ENCODE measurements at places on chromosomes 4 and X.

GRCh38 chrX:129800186-129800585 lies 20.4 kb downstream of the SASH3 start:
- DNase-seq = no peak

GRCh38 chrX:129638917-129639316 lies 15.8 kb downstream of the APLN start:
- DNase-seq = no peak

- DNase-seq = no peak
These were observed 325.4 kb downstream of the PCDH10 start for GRCh38 chr4:133474501-133474900.

DNA sequence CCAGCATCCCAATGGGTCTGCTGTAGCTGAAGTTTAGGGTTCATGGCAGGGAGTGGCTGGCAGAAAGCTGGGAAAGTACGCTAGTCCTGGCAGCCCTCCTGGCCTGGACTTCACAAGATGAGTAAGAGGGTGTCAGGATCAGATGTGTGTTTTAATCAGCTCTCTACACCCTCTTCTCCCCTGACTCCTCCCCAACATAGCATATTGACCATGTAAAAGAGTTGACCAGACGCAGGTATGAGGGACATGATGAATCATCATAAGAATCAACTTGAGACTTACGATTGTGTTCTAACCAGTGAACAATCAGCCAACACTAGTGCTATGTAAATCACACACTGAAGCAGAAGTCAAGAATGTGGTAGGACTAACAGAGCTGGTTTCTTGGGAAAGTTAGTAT lies 5.3 kb downstream of the SOWAHB start:
- no peak for DNase-seq

DNA sequence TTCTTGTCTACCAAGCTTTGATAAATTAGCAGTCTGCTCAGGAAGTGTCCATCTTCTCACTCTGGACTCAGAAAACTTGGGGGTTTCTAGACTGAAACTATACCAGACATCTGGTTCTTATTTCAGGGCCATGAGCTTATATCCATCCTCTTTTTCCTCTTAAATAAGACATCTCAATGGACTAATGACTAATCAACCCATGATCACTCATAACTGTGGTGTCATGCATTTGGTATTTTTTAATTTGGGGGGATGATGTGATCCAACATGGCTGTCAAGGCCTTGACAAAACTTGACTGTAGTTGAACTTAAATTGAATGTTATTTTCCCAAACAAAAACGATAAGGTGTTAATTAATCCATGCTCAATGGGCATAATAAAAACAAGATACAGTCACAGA lies 87.8 kb downstream of the GPRASP3 start:
- DNase-seq = no peak

DNA sequence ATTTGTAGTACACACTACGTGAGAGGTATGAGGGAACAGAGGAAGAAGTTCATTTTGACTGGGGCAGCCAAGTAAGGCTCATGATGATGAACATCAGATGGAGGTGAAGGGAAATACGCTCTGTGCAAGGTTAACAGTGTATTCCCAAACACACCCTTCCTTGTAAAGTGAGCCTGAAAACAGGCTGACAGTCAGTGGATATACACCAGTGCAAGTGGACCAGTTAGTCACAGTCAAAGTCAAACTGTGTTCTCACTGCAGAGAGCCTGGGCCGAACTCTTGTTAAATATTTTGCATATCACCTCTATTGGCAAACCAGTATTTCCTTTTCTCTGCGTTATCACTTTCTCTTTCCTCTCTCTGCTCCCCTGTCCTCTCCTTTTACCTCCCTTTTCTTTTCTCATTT lies 23.4 kb upstream of the RHOH start:
- DNase-seq = no peak

DNA sequence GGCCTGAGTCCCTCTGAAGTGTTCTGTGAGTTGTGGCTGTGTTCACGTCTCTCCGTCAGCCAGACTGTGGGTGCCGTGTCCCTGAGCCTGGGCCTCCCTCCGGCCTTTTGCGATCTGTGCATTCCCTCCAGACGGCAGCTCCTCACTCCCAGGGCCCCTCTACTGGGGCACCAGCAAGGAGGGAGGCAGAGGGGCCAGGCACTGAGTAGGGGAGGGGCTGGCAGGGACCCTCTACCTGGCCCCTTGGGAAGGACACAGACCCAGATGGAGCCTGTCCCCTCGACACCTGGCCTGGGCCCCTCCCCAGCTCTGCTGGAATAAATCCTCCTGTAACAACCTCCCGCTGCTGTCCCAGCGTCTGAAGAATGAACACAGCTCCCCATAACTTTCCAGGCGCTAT lies 110.0 kb upstream of the NKX1-1 start:
- DNase-seq = no peak

DNA sequence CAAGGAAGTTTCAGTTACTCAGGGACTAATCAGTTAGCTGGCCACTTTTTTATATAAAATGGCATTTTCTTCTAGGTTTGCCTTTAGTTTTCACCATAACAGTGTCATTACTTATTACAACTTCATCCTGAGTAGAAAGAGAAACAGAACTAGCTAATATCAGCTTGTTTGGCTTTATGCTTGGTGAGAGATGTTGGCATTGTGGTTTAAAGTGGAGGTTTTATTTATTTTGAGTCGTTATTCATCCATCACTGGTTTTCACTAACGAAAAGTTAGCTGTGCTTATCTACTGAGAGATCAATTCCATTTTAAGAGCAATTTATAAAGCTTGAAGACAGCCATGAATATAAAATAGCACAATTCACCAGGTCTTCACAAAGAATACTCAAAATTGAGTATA lies 714.5 kb downstream of the GRID2 start:
- DNase-seq = no peak

Data from lung (tissue), 17 donors.